ENCODE measurements at places on chromosomes 11 and 22. TPM values are rescaled to one million over a fixed set of nuclear protein-coding genes. Genes with fewer than 3 reads are reported as not detected.
A peak's percentile ranks its signal among the peaks of the same experiment; 100 is the strongest.

DNA sequence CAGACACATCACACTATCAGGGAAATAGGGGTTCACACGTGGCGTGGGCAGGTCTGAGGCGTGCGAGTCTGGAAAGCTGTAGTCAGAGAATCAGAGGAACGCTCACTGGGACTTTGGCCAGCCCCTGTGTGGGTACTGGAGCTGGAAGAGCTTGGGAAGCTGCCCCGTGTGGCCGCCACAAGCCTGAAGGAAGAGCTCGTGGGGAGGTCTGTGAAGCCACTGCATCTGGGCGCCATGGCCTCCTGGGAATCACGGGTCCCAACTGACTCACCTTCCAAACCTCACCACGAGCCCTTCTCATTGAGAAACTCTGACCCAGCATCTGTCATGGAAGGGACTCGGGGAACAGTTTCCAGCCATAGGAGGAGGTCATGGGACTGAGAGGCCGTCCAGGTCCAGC is 5.9 kb upstream of the MRGPRF start:
- no peak for DNase-seq
- H3K27ac ChIP-seq = peak overlapping the region; percentile 74
- H3K36me3 ChIP-seq = no peaks in the 10 kb centered on the region
- H3K27me3 ChIP-seq = no peaks in the 10 kb centered on the region
- H3K4me3 ChIP-seq = no peak overlapping the region

- H3K4me1 ChIP-seq = no peaks in the 10 kb centered on the region
- H3K36me3 ChIP-seq = peaks cover 6% of the 10 kb centered on the region
Measured at GRCh38 chr11:63590024-63590788, 24.0 kb downstream of the PLAAT3 start.

DNA sequence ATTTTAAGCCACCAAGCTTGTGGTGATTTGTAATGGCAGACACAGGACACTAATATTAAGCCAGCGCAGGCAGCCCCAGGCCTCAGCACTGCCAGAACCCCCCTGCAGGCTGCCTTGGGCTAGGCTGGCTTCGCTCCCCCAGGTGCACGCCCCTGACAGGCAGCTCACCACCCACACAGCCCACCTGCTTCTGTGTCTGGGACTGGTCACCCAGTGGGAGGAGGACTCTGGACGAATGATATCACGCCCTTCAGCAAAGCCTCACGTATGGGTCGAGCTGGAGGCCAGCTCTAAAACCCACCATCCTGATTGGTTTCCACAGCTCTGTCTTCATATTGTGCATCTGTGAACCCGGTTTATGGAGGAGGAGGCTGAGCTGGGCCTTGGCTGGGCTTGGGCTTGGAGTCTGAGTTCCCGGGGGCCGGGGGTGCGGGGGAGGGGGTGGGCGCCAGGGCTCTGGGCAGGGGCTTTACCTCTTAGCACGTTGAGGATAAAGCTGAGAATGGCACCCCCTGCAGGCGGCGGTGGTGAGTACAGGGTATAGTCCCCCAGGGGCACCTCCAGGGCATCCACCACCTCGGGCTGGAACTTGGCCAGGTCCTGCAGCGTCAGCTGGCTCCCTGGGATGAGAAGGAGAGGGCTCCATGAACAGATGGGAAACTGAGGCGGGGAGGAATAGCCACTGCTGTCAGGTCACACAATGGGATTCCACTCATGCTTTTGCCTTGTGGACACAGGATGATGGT is 13.8 kb downstream of the GGT5 start:
- no peaks in the 10 kb centered on the region for H3K27me3 ChIP-seq
- H3K27ac ChIP-seq = no peak overlapping the region
- H3K4me3 ChIP-seq = no peak overlapping the region
- H3K36me3 ChIP-seq = peaks cover 80% of the 10 kb centered on the region
- no peaks in the 10 kb centered on the region for H3K4me1 ChIP-seq

DNA sequence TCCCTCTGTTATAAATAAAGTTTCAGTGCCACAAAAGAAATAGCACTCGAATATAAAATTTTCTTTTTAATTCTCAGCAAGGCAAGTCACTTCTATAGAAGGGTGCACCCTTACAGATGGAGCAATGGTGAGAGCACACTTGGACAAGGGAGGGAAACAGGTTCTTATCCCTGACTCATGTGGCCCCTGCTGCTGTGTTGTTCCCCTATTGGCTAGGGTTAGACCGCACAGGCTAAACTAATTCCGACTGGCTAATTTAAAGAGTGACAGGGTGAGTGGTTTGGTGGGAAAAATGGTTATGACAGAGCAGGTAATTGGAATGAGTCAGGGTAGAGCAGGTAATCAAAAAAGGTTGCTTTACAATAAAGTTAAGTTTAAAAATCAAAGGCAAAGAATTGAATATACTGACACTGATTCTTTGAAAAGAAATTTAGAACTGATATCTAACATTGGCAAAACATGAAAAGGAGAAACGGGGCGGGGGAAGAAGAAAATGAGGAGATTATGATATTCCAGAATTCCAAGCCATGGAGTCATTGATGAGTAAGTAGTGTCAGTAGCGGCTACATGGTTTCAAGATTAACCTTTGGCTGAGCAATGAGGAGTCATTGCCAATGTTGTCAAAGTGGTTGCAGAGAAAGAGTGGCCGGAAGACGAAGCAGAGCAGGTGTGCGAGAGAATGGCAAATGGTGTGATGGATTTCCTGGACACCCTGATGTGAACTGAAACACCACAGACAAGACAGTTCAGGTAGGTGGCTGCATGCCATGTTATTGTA is 48.4 kb upstream of the MRGPRX1 start:
- no peak overlapping the region for H3K27ac ChIP-seq
- H3K4me3 ChIP-seq = no peak overlapping the region
- H3K27me3 ChIP-seq = no peaks in the 10 kb centered on the region
- no peaks in the 10 kb centered on the region for H3K4me1 ChIP-seq
- DNase-seq = no peak

DNA sequence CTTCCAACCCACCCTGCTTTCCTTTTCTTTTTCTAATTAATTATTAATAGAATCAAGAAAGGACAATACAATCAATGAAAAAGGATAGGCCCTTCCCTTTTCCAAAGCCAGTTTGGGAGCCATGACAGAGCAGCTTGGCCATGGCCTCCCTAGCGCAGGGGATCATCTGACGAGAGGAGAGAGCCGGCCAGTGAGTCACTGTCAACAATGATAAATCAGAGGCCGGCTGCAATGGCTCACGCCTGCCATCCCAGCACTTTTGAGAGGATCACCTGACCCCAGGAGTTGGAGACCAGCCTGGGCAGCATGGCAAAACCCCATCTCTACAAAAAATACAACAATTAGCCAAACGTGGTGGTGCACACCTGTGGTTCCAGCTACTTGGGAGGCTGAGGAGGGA is 27.5 kb upstream of the KRTAP5-7 start:
- H3K36me3 ChIP-seq = peaks cover 56% of the 10 kb centered on the region
- DNase-seq = no peak
- H3K27me3 ChIP-seq = no peaks in the 10 kb centered on the region
- peaks cover 4% of the 10 kb centered on the region for H3K4me1 ChIP-seq
- H3K27ac ChIP-seq = no peak overlapping the region
- H3K4me3 ChIP-seq = no peak overlapping the region

- peaks cover 6% of the 10 kb centered on the region for H3K4me1 ChIP-seq
- no peaks in the 10 kb centered on the region for H3K27me3 ChIP-seq
- no peak for DNase-seq
Measured at GRCh38 chr11:48024635-48025071, 44.3 kb downstream of the PTPRJ start.

The CYP2D6 gene
- 0.52 TPM for total RNA-seq

The TSPO gene
- total RNA-seq = 185 TPM
